Stimulated activated CD4-positive, alpha-beta T cell treated with anti-CD3 and anti-CD28 coated beads, Interleukin-12 subunit alpha, Interleukin-12 subunit beta, amount 100 ng/mL, for 4 hours (primary cell): ENCODE measurements at places on chromosomes 2 and 18.

DNA sequence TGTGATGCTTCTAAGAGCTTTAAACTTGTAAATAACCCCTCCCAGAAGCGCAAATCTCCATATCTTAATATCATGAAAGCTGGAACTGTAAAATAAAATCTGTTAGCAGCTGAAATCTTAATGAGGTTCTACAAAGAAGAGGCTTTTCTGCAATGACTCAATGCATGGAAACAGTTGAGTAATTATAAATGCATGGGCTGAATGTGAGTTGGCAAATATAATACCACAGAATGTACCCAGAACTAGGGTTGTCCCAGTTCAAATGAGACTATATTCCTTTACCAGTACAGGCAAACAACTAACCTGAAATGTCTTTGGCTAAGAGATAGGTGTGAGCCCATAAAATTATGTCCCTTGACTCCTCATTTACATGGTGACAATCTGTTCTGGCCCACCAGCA, 52.9 kb downstream of the SATB2 start:
- no peak for DNase-seq

GRCh38 chr2:218720048-218721041, 9.7 kb downstream of the TTLL4 start:
- no peak for DNase-seq

DNA sequence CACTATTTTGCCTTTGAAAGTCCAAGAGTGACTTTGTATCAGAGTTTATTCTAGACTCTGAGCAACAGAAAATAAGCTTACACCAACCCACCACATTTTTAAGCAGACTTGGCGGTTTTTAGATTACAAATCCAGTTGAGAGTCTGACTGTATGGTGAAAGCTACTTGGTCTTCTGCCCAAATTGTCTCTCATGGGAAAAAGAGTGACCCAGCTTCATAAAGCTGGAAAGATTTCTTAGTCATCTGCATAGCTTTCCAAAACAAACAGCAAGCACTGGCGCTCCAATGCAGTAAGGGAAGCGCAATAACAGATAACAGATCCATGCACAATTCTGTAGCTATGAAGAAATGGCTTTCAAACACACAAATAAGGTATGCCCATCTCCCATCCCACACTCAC, 7.1 kb downstream of the DSG1 start:
- no peak for DNase-seq

DNA sequence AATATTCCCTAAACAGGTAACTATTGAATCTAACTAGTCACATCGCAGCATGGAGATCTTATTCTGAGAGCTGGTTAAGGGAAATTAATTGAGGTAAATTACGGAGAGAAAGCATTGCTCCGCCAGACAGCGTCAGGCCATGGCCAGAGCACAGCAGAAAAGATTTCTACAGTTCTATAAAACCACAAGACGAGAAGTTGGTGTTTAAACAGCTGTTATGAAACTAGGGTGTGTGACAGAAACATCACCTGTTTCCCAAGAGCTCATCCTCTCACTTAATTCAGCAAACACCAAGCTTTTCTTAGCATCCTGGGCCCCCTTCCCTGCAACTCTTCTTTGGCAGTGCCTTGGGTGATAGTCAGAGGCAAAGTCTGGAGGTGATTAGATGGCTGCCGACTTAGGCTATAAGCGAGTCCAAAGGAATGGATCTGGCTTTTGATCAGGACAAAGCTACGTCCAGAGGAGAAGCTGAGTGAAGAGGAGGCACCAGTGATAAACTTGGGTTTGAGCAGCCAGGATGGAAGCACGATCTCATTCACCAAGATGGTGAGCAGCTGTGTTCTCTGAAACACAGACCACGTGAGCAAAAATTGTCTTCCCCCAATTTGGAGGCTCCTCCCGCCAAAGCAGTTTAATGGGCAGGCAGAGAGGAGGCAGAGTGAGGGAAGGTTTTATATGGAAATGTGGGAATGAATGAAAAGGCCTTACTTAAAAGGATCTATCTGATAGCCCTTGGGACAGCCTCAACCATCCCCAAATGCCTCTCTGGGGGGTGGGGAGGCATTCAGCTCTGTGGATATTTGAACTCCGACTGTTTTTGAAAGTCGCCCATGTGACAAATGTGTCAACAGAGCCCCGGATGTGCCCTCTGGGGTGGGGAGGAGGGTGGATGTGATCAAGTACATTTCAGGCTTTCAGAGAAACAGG, 57.8 kb downstream of the PKDCC start:
- peak; percentile 47 for DNase-seq

- no peak for DNase-seq
Observed at GRCh38 chr2:170743530-170744239, 26.5 kb upstream of the ERICH2 start.

GRCh38 chr2:71156573-71156972, 26.1 kb downstream of the MPHOSPH10 start:
- no peak for DNase-seq

DNA sequence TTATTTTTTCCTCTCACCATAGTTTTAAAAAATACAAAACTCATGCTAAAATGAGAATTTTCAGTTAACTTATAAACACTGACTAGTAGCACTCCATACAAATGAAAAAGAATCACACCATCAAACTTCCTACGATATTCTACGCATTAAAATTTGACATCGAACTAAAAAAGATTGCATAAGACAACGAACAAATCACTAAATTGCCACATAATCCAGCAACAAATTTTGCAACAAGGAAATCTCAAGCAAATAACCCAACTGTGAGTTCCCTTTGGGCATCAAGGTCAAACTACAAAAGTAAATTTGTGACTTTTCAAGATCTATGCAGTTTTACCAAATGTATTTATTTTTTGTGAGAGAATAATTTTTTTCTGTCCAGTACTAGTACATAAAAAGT, 1.5 kb downstream of the MAP3K2 start:
- no peak for DNase-seq

DNA sequence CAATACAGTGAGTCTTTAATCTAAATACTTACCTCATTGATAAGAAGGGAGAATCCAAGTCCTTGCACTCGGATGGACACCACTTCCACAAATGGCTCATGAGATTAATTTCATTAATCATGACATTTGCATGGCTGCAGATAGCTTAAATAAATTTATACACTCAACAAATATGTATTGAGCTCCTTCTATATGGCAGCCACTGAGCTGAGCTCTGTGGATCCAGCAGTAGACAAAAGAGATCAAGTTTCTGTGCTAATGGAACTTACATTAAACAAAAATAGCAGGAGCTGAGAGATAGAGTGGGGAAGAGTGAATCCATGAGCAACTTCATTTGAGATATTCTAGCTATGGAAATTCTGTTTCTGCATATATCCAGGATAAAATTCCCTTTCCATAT, 44.4 kb downstream of the RAB27B start:
- DNase-seq, result no peak

DNA sequence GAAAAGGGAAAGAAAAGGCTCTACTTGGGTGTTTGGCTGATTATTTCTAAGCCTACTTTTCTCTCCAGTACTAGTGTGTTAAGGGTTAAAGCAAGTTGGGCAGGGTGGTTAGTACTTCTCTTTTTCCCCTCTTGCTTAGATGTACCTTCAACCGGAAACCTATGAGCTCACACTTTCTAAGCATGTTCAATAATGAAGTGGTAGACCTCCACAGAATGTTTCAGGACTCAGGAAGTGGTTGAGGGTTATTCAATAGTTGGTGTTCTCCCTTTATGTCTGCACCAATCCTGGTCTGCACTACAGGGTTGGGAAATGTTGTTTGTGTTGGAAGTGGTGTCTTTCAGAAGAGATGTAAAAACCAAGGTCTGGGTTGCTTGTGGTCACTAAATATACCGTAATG, 137.1 kb downstream of the ZEB2 start:
- DNase-seq, result no peak

- DNase-seq, result no peak
Observed at GRCh38 chr18:3340015-3340681, 78.2 kb downstream of the MYL12B start.

- DNase-seq, result no peak
Observed at GRCh38 chr18:7272311-7273049, 41.6 kb downstream of the LRRC30 start.

DNA sequence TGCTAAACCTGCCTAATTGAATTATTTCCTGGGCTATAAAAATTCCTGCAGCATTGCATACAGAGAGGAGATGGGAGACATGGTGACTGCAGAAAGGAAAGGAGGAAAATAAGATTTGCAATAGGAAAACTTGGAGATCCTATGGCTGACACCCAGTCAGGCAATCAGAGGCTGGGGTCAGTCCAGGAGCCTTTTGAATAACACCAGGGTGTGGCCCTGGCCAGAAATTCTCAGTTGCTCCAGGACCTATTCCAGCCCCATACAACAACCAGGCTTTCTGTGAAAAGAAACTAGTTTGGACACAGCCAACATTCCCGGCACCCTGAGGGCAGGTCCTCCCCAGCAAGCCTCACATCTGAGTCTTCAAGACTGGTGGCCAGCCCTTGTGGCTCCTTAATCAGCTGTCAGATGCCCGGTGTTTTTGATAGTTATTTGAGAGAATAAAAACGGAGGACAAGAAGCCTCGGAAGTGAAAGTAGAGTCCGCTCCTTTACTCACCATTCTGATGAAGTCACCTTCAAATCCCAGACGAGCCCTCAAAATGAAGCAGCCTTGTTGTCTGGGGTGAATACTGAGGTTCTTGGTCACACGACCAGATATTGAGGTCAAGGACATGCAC, 31.1 kb upstream of the GMCL1 start:
- no peak for DNase-seq

DNA sequence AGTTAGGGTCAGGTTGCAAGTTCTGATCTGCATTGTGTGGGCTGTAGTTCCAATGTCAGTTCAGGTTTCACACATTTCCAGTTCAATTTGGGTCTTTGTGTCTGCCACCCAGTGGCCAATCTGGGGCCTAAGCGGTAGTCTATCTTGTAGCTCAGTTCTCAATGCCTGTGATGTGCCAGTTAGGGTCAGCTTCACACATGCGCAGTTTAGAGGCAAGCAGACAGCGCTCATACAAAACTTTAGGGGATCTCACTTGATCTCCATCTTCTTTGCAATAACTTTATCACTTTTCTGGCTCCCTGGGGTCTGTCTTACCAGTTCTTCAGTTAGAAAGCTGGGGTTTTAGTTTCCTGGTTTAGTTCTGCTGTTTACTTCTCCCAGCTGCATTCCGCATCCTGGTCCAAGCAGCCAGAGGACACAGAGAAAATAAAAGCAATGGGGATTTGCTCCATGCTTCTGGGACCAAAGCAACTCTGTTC, 11.0 kb upstream of the ZNF24 start:
- peak; percentile 37 for DNase-seq

- no peak for DNase-seq
Observed at GRCh38 chr2:219744066-219744465, 116.6 kb downstream of the SLC4A3 start.

- DNase-seq, result no peak
Observed at GRCh38 chr2:30989746-30990145, 148.5 kb downstream of the GALNT14 start.

GRCh38 chr2:39608686-39609441, 56.9 kb upstream of the TMEM178A start:
- no peak for DNase-seq

GRCh38 chr18:57715671-57716070, 87.4 kb downstream of the ATP8B1 start:
- no peak for DNase-seq

DNA sequence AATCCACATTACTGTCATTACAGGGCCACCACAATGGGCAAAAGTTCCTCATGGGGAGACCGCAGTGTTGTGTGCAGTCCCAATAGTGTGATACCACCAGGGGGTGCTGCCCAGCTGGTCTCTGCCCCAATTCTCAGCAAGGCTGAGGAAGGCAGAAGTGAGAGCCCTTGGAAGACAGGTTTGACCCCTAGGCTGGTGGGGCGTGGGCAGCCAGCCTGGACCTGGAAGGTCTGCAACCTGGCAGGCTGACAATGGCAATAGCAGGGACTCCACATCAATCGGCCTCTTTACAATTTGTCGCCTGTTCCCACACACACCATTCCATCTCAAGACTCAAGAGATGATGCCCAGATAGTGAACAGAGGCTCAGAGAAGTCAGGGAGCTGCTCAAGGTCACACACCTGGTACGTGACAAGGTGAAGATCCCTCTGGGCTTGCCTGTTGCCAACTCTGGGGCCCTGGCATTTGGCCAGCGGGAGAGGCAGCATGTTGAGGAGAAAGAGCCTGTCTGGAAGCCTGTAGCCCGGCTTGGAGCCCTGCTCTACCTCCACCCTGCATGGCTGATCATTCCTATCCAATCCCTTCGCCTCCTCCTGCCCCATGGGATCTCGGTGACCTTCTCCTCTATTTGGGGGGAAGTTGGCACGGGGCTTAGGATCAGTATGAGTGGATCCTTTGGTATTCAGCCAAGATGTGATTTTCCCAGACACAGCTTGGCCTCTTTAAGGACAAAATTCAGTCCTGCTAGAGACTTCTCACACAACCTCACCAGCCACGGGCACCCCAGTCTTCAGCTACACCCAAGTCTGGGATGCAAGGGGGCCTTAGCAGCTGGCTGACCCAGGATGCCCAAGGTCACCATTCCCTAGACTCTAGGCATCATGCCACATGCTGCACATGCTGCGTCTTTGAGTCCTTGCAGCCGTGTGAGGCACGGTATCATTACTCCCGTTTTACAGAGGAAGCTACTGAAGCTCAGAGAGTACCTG, 2.9 kb upstream of the ATOH8 start:
- DNase-seq, result peak; percentile 42

DNA sequence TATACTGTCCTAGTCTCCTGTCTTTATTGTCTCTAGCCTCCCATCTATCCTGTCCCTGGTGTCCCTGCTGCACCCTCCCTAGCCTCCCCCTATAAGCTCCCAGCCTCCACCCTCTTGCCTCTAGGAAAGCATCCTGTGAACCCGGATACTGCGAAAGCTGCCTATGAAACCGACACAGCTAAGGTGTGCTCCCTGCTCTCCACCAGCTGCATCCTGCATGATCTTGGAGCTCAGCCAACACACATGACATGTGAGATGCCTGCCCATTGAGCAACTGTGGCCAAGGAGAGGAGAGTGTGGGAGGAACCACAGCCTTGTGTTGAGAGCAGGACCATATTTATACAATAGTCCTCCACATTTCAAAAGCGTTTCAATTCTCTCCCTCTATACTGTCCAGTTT, 187.1 kb downstream of the ZBTB7C start:
- DNase-seq, result no peak

DNA sequence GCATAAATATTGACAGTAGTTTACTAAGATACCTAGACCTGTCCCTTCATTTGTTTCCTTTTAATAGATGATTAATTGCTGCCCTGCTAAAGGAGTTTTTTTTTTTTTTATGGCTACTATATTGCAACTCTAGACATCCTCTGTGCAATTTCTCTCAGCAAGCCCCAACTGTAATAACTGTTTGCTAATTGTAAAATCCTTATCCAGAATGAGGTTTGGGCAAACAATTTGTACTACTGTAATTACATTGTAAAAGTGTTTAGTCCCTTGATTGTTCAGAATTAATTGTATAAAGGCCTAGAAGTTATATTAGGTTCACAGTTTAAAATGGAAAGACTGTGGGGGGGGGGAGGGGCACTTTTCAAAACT, 3.7 kb upstream of the MEIS1 start:
- DNase-seq, result no peak

DNA sequence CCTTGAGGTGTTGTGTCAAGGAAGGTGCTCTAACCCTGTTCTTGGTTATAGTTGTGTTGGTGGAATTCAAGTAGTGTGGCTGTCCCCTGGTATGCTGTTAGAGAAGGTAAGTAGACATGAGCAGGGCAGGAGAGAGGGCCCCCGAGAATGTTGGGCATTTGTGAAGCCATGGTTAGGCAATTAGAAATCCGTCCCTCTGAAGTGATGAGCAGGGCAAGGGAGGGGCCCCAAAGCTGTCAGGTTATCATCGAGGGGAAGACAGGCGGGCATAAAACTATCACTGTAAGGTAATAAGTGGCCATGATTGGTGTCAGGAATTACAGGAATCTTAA, 5.2 kb downstream of the XRCC5 start:
- no peak for DNase-seq

GRCh38 chr2:53527056-53527455, 240.5 kb upstream of the CHAC2 start:
- DNase-seq, result no peak

- DNase-seq, result no peak
Observed at GRCh38 chr2:148643421-148643820, 1.1 kb upstream of the EPC2 start.
